Stimulated activated CD8-positive, alpha-beta memory T cell treated with anti-CD3 and anti-CD28 coated beads, Interleukin-2, amount 100 ng/mL, for 48 hours (primary cell): ENCODE measurements at places on chromosomes 6 and 20.
A peak's percentile ranks its signal among the peaks of the same experiment; 100 is the strongest.

DNA sequence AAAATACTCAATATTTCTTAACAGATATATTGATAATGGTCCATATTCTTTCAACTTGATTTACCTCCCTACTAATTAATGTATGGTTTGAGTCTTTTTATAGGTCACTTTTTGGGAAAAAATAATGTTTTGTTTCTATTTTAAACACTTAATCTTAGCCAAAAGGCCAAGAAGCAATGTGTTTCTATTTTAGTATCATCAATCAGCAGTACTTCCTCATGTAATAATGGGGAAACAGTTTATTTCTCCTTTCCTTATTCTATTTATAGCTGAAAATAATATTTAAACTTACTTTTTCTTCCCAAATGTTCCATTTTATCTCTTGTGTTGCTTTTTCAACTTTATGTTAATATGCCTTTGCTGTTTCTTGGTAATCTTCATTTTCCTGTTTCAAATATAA lies 295.1 kb downstream of the ALDH8A1 start:
- DNase-seq, result no peak

DNA sequence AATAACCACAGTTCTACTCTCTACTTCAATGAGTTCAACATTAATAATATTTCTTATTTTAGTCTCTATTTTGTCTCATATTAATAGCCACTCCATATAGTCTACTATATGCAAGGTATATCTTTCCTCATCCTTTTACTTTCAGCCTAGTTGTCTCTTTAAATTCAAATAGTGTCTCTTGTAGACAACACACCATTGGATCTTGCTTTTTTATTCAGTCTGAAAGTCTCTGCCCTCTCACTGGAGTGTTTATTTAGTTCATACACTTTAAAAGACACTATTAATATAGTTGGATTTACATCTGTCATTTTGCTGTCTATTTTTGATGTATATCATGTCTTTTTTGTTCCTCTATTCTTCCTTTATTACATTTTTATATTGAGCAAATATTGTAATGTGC lies 103.5 kb downstream of the RFPL4B start:
- DNase-seq, result no peak

- peak; percentile 5 for DNase-seq
These were observed 387.1 kb upstream of the AGPAT4 start for GRCh38 chr6:161660666-161661571.

GRCh38 chr6:3899970-3900439 lies 50.8 kb downstream of the FAM50B start:
- no peak for DNase-seq

GRCh38 chr20:31790401-31790800 lies 28.8 kb upstream of the MYLK2 start:
- no peak for DNase-seq

DNA sequence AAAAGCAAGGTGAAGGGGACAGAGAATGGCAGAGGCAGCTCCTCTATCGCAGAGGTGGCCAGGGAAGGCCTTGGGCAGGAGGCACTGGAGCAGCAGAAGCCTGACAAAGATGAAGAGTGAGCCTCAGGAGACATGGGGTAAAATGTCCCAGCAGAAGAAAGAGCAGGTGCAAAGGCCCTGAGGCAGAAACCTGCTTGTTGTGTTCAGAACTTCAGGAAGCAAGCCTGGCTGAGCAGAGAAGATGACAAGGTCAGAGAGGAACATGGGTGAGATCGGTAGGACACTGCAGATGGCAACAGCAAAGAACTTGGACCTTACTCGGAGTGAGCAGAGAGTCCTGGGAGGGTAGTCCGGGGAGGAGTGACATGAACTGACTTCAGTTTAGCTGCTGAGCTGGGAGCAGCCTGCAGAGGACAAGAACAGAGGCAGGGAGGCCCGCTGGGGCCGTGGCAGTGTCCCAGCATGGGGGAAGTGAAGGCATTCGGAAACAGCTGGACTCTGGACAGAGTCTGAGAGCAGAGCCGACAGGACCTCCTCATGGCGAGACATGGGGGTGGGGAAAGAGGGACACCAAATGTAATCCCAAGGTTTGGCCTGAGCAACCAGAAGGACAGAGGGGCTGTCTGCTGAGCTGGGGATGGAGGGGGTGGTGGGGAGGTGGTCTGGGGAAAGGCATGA lies 106.3 kb downstream of the PREX1 start:
- DNase-seq, result no peak

GRCh38 chr6:2797564-2798031 lies 32.4 kb downstream of the WRNIP1 start:
- DNase-seq, result no peak

DNA sequence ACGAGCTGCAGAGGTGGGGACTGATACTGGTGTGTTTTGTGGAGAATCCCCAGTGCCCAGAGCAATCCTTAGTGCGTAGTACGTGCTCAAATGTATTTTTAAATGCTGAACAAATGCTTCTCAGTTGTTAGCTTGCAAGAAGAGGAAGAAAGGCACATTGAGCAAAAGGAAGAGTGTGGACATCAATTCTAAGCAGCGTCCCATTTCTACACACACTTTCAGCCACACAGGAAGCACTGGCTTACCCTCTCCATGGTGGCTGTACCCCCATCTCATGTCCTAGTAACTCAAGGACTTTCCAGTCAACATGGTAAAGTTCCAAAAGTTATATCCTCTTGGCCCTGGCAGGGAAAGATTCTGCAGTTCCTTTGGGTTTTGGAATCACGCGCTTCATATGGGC lies 98.8 kb upstream of the NXT1 start:
- no peak for DNase-seq

GRCh38 chr6:37279366-37280134 lies 21.6 kb upstream of the TMEM217 start:
- DNase-seq, result no peak

DNA sequence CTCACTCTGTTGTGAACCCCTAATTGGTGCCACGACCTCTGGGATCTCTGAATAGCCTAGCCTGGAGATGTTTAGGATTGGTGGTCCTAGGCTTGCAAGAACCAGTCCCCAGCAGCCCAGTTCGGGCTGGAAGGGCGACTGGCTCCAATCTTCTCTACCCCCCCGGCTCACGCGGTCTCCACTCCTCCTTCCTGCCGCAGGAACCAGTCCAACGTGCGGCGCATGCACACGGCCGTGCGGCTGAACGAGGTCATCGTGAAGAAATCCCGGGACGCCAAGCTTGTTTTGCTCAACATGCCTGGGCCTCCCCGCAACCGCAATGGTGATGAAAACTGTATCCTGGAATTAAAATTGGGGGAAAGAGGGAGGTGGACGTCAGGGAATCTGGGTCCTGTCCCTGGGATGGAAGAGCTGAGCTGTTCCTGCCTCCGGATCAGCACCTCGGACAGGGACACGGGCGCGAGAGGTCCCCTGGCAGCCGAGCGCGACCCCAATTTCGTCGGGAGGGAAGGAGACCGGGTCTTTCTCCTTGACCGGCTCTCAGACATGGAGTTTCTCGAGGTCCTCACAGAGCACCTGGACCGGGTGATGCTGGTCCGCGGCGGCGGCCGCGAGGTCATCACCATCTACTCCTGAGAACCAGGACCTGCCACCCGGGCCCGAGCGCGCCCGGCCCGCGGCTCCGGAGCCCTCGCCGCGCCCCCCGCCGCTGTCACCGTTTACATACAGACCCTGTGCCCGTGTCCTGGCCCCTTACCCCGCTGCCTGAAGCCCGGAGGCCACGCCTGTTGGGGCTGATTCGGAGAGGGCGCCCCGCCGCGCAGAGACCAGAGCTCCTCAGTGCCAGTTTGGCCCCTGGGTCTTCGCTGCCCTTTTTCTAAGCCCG lies 28.2 kb downstream of the SLC12A5 start:
- no peak for DNase-seq

DNA sequence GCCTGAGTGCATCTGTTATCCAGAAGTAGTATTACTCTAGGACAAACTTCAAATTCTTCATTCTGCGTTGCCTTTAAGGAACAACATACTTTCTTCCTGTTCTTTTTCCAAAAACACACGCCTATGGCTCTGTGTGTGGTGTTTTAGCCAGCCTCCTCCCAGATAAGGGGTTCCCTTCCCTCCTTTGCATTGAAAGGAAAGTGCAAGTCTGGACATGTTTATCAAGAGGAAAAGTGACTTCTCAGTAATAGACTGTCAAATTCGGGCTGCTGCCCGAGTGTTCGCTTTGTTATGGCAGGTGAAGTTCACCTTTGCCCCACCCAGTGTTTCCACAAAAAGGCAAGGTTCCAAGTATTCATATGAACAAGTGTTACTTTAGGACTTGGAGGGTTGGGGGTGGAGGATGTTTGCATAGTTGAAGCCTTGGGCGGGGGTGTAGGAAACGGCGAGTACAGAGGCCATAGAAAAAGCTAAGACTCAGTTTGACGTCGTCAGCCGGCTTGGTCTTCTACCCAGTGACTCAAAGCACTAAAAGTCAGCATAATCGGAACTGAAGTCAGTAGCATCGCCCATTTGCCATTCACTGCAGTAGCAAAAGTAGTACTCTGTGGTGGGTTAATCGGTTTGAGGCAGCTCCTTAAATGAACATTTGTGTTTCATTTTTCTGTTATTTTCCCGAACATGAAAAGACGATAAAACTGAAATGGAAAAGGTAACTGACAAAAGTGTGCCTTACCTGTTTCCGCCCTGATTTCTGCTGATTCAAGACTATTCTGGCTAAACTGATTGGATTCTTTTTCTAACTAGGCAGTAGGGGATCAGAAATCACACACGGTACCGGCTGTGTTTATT lies 12.5 kb downstream of the PRDM1 start:
- DNase-seq, result peak; percentile 49

GRCh38 chr6:10580570-10580969 lies 59.4 kb downstream of the GCNT2 start:
- DNase-seq, result no peak

DNA sequence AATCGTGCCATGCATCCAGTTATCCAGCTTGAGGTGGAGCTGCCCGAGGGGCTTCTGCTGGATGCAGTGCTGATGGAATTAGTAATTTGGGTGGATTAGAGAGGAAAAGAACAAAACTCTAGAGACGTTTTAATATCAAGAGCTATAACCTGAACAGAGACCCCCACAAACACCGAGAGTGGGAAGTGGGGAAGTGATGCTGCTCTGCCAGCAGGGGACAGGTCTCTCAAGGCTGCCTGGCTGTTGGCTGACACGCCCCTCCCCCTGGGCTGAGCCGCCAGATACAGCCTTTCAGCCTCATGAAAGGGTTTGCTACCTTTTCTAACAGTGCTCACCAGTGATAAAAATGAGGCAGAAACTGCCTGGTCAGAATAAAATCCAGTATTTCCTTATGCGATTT lies 9.6 kb downstream of the LEMD2 start:
- DNase-seq, result no peak

GRCh38 chr20:45987108-45987780 lies 15.2 kb upstream of the ZNF335 start:
- DNase-seq, result peak; percentile 75

GRCh38 chr6:134680021-134680420 lies 269.9 kb downstream of the ALDH8A1 start:
- DNase-seq, result no peak

DNA sequence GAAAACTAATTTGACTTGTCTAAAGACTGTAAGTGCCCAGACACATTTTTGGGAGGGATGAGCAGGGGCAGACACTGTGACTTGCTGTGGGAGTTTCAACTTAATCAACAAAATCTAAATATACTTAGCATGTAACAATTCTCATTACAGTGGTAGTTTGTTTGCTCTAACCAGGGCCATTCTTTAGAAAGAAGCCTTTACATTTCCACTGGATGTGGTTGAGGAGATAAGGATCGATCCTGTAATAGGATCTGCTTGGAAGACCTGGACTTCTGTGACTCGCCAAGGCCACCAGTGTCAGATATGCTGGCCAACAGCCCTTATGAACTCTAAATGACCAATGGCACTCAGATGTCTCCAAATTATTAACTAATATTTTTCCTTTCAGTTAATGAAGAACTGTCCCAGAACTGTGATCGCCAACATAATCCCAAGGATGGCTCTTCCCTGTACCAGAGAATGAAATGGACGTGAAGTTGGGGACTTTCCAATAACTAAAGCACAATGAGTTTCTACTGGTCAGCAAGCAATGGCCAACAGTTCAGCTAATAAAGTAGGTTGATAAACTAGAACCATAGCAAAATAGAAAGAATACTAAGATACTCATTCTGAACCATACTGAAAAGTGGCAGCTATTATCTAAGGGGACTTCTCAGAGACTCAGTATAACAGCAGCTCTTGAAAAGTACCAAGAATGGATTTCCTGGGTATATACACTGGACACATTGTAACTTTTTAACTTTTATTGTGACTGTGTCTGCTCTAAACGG lies 7.5 kb downstream of the SMLR1 start:
- no peak for DNase-seq

GRCh38 chr6:8392569-8392968 lies 42.8 kb downstream of the SLC35B3 start:
- no peak for DNase-seq

DNA sequence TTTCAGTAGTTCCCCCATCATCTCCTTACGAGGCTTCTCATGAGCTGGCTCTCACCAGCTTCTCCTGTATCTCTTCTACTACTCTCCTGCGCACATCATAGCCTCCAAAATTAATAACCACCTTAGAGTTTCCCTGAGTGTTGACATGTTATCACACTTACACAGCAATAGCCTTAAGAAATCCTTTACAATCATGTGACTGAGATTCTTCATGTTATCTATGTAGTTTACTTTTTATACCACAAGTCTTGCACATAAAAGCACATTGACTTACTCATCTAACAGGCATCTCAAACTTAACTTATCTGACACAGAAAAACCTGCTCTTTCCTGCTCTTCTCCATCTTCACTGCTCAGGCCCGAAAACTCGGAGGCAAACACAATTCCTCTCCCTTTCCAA lies 103.7 kb upstream of the TAB2 start:
- DNase-seq, result no peak

DNA sequence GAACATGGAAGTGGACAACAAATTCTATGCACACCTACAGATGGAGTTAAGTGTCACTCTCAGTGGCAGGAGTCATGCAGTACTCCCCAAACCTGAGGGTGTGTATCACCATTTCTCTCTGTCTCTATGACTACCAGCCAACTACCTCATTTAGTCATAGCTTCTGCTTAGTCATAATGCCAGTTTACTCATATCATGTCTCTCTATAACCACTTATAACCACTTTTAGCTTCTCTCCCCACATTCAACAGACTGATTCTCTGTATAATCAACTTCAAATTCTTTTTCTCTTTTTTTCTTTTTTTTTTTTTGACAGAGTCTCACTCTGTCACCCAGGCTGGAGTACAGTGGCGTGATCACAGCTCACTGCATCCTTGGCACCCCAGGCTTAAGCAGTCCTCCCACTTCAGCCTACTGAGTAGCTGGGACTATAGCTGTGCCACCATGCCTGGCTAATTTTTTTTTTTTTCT lies 13.8 kb upstream of the GTF3C6 start:
- DNase-seq, result no peak
